ENCODE measurements at places on chromosomes 4 and X.

DNA sequence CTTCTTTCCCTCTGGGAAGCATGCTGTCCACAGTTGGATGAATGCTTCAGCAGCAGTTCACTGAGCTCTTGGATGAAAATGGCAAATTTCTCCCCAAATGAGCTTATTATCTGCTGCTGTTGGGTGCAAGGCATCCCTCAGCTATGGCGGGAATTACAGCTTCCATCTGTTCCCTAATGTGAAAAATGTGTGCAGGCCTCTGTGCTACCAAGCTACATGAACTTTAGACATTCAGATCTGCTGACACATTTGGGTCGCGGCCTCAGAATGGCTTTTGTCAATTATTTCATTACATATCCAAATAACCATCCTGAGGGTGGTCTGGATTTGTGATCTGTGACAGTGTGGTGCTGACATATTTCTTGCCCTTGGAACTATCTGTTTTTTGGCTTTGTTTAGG is 119.5 kb upstream of the SCML1 start:
- no peak for DNase-seq

GRCh38 chr4:120919358-120919757 is 3.2 kb downstream of the PRDM5 start:
- DNase-seq, result no peak

- DNase-seq, result no peak
These were observed 70.8 kb upstream of the FREM3 start for GRCh38 chr4:143771269-143771668.

GRCh38 chrX:44876086-44876485 is 3.1 kb downstream of the KDM6A start:
- DNase-seq, result no peak

DNA sequence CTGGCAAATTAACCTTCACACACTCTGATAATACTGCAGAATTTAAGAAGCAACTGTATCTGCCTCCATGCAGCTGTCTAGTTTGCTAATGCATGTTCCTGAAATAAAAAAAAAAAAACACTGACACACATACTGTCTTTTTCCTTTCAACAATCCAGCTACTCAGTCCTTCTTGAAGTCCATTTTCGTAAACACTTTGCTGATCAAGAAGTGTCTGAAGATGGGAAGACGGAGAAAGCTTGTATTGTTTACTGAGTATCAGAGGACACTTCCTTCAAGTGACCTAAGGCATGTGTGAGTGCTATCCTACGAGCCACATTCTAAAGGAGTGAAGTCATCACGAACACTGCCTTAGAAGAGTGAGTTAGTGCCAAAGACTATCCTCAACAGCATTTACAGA is 82.6 kb downstream of the LUZP4 start:
- no peak for DNase-seq

- no peak for DNase-seq
These were observed 40.0 kb downstream of the C4orf51 start for GRCh38 chr4:145719752-145720624.

DNA sequence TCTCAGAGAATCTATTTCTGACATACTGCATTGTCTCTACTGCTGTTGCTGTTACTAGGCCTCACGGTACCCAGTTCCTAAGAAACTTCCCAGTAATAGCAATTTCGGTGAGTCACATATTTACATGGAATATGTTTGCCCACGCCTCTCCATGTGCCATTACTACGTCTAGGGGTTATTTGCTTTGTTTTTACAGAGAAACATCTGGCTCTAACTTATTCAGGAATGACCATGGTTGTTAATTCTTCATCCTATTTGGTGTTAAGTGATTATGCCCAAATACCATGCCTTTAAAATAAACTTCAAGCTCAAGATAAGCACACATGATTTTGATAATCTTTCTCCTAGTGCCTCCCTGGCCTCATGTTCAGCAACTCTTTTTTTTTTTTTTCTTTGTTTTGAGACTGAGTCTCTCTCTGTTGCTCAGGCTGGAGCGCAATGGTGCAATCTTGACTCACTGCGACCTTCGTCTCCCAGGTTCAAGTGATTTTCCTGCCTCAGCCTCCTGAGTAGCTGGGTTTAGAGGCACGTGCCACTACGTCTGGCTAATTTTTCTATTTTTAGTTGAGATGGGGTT is 101.0 kb upstream of the HS3ST1 start:
- no peak for DNase-seq

- DNase-seq, result no peak
These were observed 233.4 kb upstream of the HAND2 start for GRCh38 chr4:173763389-173763788.

- DNase-seq, result no peak
These were observed 59.1 kb upstream of the MAML3 start for GRCh38 chr4:140213116-140213515.

DNA sequence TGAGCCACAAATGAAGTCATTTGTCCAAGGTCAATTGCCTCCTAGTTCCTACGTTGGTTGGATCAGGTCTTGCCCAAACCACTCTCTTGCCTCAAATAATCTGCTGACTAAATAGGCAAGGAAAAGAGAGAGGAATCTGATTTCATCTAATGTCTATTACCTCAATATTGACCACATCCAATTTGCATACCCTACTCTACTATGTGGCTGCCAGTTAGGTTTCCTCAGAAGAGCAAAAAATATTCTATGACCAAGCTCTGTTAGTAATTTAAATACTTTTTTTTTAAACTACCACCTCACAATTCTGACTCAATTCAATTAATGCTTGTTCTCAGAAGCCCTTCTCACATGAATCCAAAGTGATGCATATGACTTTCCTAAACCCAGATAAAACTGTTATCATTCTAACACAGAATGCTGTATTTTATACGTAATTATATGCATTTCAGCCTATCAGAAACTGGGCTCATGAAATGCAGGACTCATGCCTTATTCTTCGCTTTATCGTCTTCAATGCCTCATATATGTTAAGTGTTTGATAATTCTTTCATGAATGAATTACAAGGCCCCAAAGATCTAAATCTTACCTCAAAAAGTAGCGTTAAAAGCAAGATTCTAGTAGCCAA is 98.6 kb downstream of the HUWE1 start:
- DNase-seq, result no peak

- no peak for DNase-seq
These were observed 12.0 kb downstream of the SHOX start for GRCh38 chrX:642436-643240.

DNA sequence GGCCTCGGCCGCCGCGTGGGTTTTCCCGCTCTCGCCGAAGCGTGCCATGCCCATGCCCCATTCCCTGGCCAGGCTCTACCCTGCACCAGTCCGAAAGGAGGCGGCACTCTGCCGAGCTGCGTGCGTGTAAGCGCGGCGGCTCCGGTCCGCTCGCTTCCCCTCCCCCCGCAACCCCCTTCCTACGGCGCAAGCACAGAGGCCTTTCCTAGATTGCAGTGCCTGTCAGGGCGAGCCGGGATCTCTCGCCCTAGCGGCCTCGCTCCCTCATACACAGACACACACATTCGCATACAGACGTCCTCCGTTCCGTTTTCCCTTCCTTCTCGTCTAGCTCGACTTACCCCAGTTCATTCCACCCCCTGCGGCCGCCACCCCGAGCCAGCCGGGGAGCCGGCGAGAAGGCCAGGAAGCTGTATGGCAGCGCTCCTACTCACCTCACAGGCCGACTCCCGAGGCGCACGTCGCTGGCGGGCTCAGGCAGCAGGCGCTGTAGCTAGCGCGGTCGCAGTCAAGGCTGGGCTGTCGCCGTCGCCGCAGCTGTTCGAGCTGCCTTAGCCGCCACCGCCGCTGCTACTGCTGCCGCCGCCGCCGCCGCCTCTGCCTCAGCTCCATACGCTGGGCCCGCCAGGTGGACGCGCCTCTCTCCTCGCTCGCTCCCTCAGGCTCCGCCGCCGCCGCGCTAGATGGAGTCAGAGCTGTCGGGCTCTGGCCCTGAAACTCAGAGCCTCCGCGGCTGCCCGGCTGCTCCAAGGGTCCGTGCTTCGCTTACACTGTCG is 615 bp downstream of the NEXMIF start:
- peak; percentile 27 for DNase-seq

- DNase-seq, result no peak
These were observed 1.1 kb upstream of the CD99 start for GRCh38 chrX:2689773-2690666.

DNA sequence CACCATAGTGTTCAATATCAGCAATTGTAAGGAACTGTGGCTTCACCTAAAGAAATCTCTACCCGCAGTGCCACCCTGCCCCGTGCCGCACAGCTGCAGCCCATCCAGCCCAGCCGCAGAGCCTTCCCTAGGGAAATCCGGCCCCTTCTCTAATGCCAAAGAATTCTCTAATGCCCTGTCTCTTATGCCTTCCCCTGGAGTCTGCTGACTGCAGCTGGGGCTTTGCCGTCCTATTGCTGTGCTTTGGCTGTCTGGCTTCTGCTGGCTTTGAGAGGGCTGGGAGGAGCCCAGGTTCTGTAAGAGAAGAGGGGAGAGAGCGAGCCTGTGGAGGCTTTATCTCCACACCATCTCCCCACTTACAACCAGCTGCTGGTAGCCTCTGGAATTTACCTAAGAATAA is 85.9 kb upstream of the HELT start:
- no peak for DNase-seq

DNA sequence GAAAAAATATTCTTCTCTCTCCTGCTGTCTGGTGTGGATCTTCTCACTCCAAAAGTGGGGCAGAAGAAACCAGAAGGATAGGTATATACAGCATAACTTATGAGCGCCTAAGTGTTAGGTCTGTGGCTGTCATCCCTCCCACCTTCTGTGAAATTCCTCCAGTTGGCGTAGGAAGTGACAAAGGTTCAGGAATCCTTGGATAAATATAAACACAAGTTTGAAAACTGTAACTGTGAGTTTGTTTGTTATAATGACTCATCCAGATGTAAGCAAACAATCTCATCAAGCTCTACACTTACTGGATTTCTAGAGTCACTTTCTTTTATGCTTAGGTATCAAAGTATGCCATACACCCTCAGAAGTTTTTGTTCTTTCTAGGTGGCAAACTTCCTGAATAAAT is 405.2 kb downstream of the FAT4 start:
- no peak for DNase-seq

DNA sequence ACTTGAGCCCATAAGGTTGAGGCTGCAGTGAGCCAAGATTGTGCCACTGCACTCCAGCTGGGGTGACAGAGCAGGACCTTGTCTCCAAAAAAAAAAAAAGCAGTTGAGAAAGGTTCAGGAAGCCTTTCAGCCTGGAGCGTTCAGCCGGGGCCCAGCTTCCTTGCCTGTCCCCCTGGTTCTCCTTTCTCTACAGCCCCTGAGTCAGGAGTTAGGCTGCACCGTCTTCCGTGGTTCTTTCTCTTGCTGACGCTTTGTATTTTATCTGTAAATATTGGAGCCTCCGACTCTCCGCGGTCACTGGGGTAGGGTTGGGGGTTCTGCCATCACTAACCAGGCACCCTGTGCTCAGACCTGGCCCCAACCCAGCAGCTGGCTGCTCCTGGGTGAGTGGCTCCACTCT is 13.8 kb upstream of the UVSSA start:
- no peak for DNase-seq

- no peak for DNase-seq
These were observed 301.8 kb downstream of the STPG2 start for GRCh38 chr4:97841512-97841911.

GRCh38 chr4:113256946-113257345 is 207.5 kb downstream of the ANK2 start:
- DNase-seq, result no peak

DNA sequence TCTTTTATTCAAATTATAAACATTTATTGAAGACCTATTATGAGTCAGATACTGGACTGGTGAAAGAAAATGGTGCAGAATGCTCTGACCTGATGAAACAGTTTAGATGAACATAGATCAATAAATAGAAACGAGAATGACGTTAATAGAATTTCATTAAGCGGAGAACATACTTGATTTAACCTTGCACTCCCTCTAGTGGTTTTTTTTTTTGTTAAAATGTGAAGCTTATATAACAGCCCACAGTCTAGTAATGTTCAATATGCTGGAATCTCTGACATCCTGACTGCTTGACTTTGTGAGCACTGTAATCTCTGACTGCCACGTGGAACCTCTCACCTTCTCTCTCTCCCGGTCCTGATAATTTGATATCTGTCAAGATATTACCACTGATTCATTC is 32.3 kb downstream of the HDAC8 start:
- no peak for DNase-seq

DNA sequence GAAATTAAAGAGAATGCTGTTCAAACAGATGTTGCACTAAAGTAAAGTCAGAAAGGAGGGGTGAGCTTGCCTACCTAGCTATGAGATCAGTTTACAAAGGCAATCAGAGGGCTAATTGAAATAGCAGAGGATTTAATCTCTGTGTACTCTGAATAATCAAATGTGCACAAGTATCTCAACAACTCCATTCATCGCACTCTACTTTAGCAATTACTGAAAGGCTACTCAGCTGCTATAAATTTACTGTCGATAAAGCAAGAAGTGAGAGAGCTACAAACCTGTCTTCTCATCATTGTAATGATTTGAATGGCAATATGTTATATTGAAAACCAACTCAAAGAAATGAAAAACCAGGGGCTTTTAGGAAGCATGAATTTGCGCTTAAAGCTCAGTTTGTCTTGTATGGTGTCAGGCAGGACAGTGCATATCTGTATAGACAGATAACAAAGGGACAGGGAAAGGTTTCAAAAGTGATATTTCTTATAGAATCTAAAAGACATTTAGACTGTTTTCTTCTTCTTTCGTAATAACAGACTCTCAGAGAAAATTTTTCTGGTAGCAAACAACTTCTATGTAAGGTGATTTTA is 34.8 kb downstream of the GC start:
- no peak for DNase-seq

GRCh38 chrX:15242899-15243555 is 26.9 kb downstream of the ASB9 start:
- DNase-seq, result peak; percentile 6

Measured in endothelial cell (in vitro differentiated cells).